ENCODE measurements at places on chromosomes 16 and 17. TPM values are rescaled to one million over a fixed set of nuclear protein-coding genes. Genes with fewer than 3 reads are reported as not detected.

The LDHD gene
- 0.65 TPM for total RNA-seq

The PPL gene
- total RNA-seq: 36.8 TPM

The KREMEN2 gene
- total RNA-seq: 30.5 TPM

The CIAO3 gene
- total RNA-seq: 46.0 TPM

The KRTAP3-1 gene
- total RNA-seq: 1.3 TPM

The ITGA2B gene
- total RNA-seq: 13.6 TPM

The SRL gene
- 1.8 TPM for total RNA-seq

Measured in mesothelial cell of epicardium (in vitro differentiated cells).